ENCODE measurements at places on chromosomes 2 and 18.

DNA sequence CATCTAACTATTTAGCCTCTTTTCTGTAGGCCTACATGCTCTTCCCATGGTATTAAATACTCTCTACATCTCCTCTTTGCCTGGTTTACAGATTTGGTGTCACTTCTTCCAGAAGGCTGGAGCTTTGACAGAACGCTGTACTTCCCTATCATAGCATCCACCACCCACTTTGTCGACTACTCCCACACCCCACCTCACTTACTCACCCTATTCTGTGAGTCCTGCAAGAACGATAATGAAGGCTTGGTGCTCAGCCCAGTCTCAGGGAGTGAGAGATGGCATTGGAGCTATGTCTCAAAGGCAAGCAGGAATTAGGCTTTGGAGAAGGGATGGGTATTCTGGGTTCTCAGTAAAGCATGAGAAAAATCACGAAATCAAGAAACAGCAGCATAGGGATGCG lies 20.3 kb upstream of the KDM3A start:
- DNase-seq, result no peak

DNA sequence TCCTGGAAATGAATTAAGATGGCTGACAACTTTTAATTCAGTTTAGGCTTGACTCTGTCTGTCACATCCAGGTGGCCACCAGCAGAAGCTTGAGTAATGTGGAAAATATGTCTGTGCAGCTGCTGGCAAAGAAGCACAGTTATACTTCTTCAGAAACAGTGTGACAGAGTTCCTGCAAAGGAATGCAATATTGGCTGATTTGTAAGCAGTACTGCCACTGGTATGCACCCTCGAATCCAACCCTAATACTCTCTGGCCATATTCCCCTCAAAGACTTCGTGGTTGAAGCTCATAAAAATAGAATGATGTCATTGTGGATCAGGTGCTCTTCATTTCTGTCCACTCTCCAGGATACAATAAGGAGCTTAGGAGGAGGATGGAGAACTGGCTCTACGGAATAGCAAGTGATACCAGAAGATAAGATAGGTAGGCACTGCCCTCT lies 86.2 kb downstream of the METTL8 start:
- no peak for DNase-seq

- no peak for DNase-seq
Measured at GRCh38 chr2:33929467-33929866, 330.4 kb upstream of the FAM98A start.

GRCh38 chr2:240302933-240303595 lies 132.4 kb upstream of the GPC1 start:
- DNase-seq, result no peak

- DNase-seq, result no peak
Measured at GRCh38 chr2:168723275-168723899, 79.0 kb upstream of the NOSTRIN start.

GRCh38 chr2:169994752-169995151 lies 167.5 kb downstream of the UBR3 start:
- no peak for DNase-seq

- DNase-seq, result no peak
Measured at GRCh38 chr18:32469190-32469651, 1.5 kb downstream of the GAREM1 start.

GRCh38 chr2:161905389-161906046 lies 168.5 kb downstream of the DPP4 start:
- DNase-seq, result no peak

- no peak for DNase-seq
Measured at GRCh38 chr18:29147944-29148343, 971.0 kb upstream of the CDH2 start.

DNA sequence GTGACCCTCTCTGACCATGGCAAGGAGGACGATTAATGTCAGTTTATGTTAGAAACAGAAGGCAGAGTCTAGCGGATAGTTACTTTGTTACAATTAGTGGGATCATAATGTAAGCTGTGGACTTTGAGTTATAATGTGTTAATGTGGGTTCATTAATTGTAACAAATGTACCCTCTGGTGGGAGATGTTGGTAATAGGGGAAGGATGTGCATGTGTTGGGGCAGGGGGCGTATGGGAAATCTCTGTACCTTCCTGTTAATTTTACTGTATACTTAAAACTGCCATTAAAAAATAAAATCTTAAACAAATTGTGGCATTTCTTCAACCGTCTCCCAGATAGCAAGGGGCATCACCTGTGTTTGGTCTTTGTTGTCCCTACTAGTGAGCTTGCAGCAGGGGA lies 4.8 kb downstream of the UBE2F start:
- no peak for DNase-seq

GRCh38 chr18:44541159-44541558 lies 139.5 kb upstream of the SETBP1 start:
- no peak for DNase-seq

- DNase-seq, result no peak
Measured at GRCh38 chr2:72781480-72781879, 44.4 kb downstream of the EXOC6B start.

- no peak for DNase-seq
Measured at GRCh38 chr2:128324897-128325410, 6.3 kb upstream of the HS6ST1 start.

GRCh38 chr2:132547090-132547687 lies 122.8 kb downstream of the LYPD1 start:
- DNase-seq, result no peak

DNA sequence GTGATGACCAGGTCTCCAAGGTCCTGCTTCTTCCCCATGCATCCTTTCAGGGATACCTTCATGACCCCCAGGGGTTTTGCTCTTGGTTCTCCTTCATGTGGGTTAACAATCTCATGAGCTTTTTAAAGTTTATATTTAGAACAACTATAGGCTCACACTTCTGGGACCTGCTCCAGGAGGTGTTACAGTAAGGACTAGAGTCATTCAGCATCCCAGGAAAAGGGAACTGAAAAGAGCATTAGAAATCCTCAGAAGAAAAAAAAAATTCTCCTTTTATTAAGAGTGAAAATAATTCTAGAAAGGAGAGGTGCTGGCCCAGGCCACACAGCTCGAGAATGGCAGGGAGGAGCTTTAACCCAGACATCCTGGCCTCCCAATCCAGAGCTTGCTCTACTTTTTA lies 66.5 kb downstream of the SETBP1 start:
- DNase-seq, result no peak

DNA sequence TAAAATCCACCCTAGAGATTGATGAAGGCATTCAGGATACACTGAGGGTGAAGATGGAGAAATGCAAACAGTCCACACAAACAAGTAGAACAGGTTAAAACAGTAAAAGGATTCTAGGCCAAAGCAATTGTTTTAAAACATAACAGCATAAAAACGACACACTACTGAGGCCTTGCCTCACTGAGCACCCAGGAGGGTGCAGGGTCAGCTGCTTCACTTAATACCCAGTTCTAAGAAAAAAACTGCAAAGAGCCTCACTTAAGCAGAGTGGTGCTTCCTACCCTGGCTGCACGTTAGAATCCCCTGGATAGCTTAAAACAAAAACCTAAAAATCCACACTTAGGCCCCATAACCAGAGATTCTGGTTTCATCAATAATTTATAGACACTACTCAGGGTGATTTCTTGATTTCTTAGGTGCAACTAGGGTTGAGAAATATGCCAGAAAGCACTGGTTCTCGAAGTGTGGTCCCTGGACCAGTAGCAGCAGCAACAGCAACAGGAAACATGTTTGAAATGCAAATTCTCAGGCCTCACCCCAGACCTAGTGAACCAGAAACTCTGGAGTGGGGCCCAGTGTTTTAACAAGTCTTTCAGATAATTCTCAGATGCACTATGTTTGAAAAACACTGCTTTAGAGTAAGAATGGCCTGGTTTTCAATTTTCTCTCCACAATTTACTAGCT lies 279.1 kb downstream of the ZEB2 start:
- no peak for DNase-seq

GRCh38 chr2:127670055-127670956 lies 5.0 kb downstream of the LIMS2 start:
- no peak for DNase-seq

GRCh38 chr2:218878926-218879761 lies 1.5 kb upstream of the WNT10A start:
- no peak for DNase-seq

DNA sequence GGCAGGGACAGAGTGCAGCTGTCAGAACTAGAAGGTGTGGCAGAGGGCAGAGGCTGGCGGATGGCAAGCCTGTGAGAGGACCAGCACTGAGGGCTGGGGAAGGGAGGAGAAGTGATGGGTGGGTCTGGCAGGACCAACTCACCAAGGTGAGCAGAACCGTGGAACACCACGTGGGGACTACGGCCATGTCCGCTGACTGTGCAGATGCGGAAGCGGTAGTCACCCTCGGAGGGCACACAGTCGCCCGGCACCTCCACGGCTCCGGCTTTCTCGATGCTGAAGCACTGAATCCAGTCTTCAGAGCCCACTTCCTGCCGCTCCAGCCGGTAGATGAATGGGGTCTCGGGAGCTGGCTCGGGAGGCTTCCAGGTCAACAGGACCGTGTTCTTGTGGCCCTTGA lies 4.2 kb downstream of the OBSL1 start:
- no peak for DNase-seq

DNA sequence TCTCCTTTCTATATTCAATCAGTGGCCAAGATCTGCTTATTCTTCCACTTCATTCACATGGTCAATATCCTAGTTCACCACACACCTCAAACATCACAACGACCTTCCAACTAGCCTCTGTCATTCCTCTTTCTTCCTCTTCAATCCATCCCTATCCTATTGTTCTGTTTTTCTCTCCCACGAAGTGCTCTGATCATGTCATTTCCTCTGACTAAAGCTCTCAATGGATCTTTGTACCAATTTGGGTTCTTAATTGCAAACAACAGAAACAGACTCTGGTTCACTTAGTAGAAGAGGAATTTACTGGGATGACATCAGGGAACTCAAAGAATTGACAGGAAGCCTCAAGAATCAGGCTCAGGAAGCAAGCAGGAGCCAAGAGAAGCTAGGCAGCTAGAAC lies 23.5 kb downstream of the WNT10A start:
- no peak for DNase-seq

GRCh38 chr2:37201208-37201607 lies 4.9 kb downstream of the CEBPZOS start:
- no peak for DNase-seq

DNA sequence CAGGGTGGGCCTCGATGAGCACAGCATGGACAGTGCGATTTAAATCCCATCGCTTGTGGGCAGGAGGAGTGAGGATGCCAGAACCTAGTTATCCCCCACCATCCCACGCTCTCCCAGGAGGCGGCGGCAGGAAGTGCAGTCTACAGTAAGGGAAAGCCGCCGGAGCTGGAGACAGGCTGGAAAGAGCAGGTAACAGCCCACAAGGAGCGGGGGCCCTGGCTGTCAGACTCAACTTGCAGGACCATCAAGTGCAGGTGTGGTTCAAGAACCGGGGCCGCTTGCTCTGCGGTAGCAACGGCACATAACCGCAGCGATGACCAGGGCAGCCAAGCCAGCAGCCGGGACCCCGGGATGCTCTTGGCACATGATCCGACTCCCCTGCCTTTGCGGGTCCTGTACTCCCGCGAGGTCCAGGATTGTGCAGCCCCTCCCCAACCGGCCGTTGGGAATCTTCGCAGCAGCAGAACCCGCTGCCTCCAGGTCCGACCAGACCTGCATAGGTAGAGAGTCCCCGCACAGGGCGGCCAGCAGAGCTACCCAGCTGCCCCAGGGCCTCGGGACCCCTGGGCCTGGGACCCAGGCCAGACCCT lies 82.1 kb downstream of the BIN1 start:
- DNase-seq, result no peak

GRCh38 chr2:25567406-25567805 lies 106.0 kb downstream of the DTNB start:
- no peak for DNase-seq

- no peak for DNase-seq
Measured at GRCh38 chr18:46574000-46574742, 82.8 kb downstream of the LOXHD1 start.

DNA sequence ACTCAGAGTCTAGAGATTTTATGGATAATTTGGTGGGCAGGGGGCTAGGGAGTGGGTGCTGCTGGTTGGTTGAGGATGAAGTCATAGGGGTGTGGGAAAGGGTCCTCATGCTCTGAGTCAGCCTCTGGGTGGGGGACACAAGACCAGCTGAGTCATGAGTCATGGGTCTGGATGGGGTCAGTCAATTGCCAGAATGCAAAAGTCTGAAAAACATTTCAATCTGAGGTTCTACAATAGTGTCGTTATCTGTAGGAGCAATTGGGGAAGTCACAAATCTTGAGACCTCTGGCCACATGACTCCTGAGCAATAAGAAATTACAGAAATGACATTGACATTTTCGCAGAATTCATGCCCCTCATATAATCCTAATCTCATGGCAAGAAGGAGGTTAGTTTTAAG lies 15.1 kb downstream of the NMS start:
- no peak for DNase-seq

DNA sequence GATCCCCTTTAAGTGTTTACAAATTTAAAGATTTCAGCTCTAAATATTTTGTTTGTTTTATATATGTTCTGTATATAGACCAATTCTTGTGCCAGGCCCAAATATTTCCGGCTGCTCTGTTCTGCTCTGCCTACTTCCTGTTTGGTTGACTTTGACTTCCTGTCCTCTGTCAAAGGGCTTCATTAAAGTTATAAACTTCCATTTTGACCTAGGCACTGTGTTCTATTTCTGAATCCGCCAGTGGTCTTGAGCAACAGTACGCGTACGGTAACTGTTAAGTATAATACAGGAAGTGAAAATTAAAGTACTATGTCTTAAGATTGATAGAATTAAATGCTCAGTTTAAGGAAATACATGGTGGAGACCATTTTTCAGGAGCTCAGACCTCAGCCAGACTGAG lies 13.5 kb upstream of the REL start:
- DNase-seq, result no peak

GRCh38 chr2:157336137-157337010 lies 10.8 kb upstream of the ERMN start:
- DNase-seq, result no peak

DNA sequence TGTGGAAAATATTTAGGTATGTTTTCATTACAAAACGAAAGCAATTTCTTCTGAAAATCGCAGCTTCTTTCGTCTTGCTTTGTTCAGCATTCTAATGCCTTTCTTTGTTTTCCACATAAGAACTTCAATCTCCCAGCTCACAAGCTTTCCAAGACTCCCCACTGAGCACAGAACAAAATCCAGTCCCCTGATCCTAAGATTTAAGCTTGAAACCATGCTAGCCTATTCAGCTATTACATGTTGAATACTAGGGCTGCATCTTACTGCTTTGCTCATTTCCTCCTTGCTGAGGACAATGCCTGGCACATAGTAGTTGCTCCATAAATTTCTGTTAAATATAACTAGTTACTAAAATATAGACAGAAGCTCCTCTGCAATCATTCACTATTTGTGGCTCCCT lies 160.6 kb downstream of the GALNT3 start:
- no peak for DNase-seq

Measured in T-helper 22 cell (primary cell).